Activated T-helper 17 cell treated with anti-CD3 and anti-CD28 coated beads, Interleukin-2, amount 50 U/mL, for 72 hours (primary cell): ENCODE measurements at places on chromosomes 3 and 15. TPM values are rescaled to one million over a fixed set of nuclear protein-coding genes. Genes with fewer than 3 reads are reported as not detected.
A peak's percentile ranks its signal among the peaks of the same experiment; 100 is the strongest.

Gene BSN
- total RNA-seq: 0.13 TPM

Gene PARP15
- total RNA-seq: 15.0 TPM

Gene FES
- 98.5 TPM for total RNA-seq

Gene MORC1
- 0.11 TPM for total RNA-seq

Gene BFSP2
- total RNA-seq: 1.0 TPM

Gene CADPS
- not detected for total RNA-seq

Gene RAB27A
- total RNA-seq: 138 TPM

Gene ARL14
- total RNA-seq: not detected

Gene ZNF770
- 59.4 TPM for total RNA-seq

DNA sequence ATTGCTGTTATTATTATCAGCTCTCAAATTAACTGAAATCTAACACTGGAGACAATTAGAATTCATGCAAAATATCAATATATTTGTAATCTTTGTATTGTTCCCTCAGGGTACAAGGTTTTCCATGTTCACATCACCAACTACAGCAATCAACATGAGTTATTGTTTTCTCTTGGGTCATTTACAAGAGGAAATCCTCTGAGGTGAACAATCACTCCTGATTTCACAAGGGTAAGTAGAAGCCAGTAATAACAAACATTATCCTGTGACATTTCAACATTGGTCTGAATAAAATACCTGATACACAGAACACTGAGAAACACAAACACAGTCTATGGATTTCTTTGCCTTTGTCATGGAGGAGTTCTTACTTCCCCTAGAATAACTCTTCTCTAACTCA, 174.0 kb downstream of the SUCNR1 start:
- no peak for ATAC-seq

DNA sequence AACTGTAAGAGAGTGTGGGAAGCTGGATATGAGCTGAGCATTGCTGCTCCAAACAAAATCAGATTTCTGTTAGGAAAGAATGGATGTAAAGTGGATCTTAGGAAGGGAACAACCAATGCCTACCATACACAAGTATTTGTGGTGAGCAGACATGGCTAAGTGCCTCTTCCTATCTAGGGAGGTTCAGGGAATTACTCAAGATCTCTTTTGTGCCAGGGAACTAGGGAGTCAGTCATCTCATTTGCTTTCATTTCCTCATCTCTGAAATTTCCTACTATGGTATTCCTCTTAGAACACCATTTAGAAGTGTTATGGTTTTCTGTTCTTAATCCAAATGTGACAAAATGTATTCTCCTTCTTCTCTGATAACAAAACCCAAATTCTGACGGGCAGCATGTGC, 396.5 kb downstream of the FHIT start:
- ATAC-seq: no peak

DNA sequence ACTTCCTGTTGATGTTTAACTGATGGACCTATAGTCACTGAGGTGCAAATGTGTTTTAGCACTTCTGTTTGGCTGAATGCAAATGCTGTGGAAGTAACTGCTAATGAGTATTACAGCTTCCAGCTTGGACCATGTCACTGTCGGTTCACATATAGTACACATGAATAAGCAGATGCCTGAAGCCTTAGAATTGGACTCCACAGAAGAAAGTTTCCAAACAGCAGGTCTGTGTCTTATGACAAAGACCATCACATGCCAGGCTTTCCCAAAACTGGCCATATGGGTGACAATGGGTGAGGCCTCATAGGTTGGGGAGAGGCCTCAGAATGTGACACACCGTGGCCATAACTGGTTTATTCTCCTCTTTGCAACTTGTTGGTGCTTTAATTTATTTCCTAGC, 241.8 kb downstream of the WNT5A start:
- ATAC-seq: no peak

DNA sequence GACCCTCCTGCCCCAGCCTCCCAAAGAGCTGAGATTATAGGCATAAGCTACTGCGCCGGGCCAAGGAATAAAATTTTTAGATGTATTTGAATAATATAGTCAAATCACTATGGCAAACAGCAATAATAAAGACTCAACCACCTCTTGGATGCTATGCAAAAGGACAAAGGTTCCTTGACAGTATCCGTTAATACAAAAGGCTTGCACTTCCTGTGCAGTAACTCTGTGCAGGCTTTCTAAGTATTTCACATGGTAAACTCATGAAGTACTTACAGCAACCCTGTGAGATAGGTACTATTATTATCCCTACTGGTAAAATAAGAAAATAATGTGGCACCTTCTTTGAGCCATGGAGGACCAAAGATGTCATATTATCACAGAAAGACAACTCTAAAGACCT, 86.8 kb downstream of the SHQ1 start:
- ATAC-seq: no peak

- no peak for ATAC-seq
These were observed 1018.7 kb downstream of the ROBO1 start for GRCh38 chr3:78749056-78749455.

- no peak for ATAC-seq
These were observed 97.1 kb upstream of the SNRPA1 start for GRCh38 chr15:101391981-101392640.

DNA sequence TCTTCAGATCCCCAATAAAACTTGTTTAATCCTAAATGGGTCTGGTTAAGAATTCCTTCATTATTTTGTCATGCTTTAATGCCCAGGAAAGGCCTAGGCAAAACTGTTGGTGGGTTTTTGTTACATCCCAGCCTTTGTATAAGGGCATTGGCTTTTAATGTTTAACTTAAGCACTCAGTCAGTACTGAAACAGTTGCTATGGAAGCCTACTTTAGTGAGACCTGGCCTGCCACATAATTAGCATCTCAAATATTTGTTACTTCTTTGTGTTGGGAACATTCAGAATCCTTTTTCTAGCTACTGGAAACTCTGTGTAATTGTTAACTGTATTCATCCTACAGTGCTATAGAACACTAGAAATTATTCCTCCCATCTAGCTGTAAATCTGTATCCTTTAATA, 369.6 kb upstream of the ATP10A start:
- ATAC-seq: no peak

- no peak for ATAC-seq
These were observed 387.9 kb downstream of the GABRG3 start for GRCh38 chr15:27358751-27359434.

- ATAC-seq: no peak
These were observed 37.2 kb upstream of the PRR20G start for GRCh38 chr3:127324913-127325628.

DNA sequence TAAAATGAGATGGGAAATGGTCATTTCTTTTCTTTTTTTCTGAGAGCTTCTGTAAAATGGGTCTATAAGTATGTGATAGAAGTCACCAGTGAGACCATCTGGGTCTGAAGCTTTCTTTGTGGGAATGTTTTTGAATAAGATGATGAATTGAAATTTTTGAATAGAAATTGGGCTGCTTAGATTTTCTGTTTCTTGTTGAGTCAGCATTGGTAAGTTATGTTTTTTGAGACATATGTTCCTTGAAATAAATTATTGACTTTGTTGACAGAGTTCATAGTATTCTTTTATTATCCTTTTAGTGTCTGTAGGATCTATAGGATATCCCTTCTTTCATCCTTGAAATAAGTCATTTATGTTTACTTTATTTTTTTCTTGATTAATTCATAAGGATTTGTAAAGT, 208.1 kb downstream of the OPA1 start:
- ATAC-seq: no peak

DNA sequence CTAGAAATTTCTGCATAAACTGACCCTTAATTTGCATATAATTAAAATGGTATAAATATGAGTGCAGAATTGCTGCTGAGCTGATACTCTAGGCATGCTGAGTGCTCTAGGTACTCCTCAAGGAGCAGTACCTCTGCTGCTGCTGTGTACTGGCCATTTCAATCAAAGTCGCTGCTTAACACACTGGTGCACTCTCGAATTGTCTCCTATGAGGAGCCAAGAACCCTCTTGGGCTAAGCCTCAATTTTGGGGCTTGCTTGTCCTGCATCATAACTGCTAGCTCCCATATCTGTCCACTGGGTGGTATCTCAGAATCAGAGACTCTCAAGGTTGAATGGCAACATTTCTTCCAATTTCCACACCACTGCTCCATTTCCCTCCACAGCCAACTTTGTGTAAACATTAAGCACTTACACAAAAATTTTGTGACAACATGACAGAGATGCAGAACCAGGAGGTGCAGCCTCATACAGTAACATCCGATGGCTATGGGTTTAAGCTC, 82.5 kb downstream of the XXYLT1 start:
- ATAC-seq: no peak

DNA sequence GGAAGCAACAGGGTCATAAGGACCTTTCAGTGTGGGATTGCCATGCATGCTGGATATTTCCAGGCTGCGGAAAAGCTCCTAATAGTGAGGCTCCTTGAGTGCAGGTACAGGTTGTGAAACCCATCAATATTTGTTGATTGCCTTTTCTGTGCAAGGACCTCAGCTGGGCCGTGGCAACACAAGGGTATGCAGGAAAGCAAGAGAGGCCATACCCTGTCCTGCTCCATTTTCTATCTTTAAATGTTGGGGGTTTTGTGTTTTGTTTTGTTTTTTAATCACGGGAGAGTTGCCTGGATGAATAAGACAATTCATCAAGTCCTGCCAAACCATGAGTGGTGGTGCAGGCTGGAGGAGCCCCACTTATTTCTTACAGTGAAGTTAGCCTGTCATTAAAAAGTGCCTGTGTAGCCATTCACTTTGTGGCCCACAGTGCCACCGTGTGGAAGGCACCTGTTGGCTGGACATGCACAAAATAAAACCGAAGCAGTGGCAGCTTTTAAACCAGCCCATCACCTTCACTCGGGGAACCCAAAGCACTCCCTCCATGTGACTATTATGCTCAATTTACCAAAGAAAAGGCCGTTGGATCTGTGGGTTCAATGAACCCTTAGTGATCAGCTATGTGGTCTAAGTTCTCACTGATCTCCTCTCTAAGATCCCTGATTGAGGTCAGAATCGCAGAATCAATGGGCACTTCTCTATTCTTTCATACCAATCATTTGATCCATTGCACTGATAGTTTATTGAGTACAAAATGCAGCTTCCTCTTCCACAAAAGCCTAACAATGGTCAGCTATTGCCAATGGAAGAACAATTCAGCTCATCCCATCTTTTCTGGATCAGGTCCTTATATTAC, 42.2 kb downstream of the CLDN18 start:
- no peak for ATAC-seq

DNA sequence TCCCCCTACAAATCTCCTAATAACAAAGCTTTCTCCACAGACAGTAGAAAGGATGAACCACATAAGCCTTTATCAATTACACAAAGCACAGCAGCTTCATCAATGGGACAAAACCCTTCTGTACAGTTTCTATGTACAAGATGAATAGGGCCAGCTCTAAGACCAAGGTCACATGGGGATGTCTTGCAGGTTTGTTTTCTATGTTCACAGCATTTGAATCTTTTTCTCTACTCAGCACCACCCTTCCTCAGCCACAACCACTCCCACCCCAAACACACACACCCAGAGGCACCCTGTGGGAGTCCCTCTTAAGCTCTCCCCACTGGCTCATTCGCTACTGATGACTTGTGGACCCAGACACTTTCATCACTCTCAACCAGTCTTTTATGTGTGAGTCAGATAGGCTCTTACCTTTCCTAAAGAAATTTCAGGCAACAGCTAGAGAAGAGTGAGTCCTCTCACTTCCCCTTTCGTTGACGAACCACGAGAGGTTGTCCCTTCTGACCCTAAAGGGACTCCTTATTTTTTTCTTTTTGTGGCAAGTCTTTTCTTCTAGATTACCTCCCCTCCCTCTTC, 57.9 kb downstream of the ARHGAP31 start:
- ATAC-seq: peak; percentile 97
